Jurkat, Clone E6-1 (cell line): ENCODE measurements at places on chromosomes 13 and 19.

DNA sequence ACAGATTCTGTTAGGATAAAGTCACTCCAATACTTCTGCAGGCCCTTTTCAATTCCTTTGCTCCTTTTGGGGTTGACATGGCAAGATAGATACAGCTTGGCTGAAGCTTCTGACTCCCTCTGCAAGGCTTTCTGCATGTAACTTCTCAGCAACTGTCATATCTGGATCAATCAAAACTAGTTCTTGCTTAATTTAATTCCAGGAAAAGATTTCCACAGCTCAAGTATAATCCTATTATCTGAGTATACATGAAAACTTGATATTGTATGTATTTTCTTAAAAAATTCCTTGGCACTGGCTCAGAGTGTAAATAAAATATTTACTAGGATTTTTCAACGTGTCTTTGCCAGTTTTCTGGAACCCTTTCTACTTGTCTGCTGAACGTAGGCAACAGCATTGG lies 109.6 kb downstream of the STARD13 start:
- DNase-seq: no peak

DNA sequence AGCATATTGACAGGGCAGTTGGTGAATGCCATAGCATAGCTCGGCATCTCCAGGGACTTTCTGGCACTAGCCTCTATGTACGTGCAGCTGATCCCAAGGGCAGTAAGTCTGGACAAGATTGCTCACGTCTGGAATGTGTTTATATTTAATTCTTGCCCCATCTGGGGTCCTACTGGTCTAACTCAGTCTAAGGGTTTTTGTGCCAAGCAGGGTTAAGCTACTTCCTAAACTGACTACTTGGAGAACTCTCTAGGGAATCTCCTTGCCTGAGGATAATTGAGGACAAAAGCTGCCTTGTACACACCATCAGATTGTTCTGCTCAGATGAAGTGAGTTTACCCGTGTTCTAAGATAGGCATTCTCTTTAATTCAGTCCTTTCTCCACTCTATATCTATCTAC lies 358.1 kb downstream of the MYO16 start:
- no peak for DNase-seq

- no peak for DNase-seq
These were observed 500.9 kb downstream of the MYO16 start for GRCh38 chr13:109130093-109130835.

DNA sequence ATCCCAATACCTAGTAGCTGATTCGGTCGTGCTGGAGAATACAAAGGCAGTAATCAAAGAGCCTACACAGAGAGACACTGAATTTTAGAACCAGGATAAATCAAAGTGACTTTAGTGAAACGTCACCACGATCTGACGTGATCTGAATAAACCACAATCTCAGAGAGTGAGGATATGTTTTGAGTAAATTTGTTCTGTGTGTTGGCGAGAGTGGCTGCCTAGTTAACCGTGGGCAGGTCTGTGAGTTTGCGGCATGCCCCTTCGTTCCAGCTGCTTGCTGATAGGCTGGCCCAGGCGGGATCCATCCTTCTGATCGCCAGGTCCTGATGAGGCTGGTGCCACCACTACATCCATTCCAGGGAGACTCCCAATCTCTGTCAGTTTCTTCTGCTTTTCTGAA lies 40.4 kb downstream of the LRCH1 start:
- peak; percentile 28 for DNase-seq

DNA sequence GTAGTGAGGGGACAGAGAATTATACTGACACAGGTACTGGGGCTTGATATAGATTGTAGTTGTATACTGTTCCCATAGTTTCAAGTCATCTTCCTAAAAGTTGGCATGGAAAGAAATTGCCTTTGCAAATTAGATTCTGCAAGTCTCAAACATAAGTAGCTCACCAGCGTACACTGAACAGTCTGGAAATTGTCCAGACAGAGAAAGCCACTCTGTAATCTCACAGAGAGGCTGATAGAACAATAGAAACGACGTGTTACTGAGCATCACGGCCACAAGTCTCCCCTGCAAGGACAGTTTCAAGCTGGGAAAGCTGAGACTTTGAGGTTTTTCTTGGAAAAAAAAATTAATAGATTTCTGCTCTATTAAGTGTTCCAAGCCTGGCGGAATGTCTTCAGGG lies 228.6 kb downstream of the DNAJC15 start:
- no peak for DNase-seq

DNA sequence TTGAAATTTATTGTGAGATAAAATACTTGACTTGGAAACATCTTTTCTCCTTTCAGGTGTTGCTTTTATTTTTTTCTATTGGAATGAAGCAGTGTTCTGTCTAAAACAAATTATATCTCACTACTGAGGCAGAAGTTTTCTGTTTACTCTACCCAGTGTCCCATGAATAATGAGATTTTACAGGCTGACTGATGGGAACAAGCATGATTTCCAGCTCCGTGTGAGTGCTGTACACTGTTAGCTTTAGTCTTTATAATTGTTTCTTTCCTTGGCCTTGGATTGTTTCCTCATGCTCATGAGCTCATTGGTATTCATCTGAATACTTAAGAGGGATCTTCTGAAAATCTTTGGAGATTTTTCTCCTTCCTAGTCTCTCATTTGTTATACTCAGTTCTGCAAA lies 2049.5 kb upstream of the PRR20A start:
- DNase-seq: no peak

- no peak for DNase-seq
These were observed 4.2 kb downstream of the CYTH2 start for GRCh38 chr19:48473161-48473966.

GRCh38 chr13:60583911-60584753 lies 187.1 kb downstream of the TDRD3 start:
- DNase-seq: no peak

DNA sequence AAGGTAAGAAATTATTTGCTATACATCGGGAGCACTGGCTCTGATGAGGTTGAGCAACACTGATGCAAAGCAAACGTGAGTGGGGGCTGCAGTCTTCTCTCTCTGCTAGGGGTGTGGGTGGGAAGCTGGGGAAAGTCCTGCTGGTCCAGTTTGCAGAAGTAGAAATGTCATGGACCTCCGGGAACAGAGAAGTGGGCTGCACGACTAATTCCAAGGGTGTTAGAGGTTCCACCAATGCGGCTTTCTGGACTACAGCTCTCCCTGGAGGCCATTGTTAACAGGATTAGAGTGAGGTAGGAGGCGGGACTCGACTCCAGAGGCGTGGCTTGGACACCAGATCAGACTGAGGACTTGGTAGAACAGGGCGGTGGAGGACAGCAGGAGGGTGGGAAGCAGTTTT lies 5.7 kb upstream of the FBXO27 start:
- DNase-seq: no peak

DNA sequence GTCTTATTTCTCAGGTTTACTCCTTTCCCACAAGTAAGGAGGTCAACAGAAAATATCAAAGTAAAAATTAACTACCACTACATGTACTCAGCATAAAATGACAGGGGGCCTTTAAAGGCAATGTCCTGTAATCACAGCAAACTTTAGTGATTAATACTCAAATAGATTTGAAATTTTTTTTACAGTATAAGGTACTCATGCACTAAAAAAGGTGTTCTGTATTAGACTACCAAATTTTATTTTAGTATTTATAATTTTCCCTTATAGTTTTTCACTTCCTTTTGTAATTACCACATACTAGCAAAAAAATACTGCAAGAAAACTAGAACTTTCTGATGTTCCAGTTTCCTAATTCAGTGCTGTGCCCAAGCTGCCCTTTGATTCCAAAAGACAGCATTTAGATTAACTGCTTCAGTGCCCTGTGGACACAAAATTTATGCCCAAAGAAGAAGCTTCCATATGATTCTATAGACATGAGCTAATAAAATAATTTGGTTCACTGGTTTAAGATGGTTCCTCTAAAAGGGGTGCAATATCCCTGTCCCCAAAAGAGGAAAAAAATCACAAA lies 70.6 kb downstream of the KLF12 start:
- no peak for DNase-seq

GRCh38 chr13:95948656-95949055 lies 104.5 kb downstream of the UGGT2 start:
- no peak for DNase-seq

GRCh38 chr13:106859533-106859904 lies 291.6 kb upstream of the ARGLU1 start:
- DNase-seq: no peak

GRCh38 chr19:55901369-55902079 lies 30.6 kb downstream of the NLRP13 start:
- DNase-seq: no peak

DNA sequence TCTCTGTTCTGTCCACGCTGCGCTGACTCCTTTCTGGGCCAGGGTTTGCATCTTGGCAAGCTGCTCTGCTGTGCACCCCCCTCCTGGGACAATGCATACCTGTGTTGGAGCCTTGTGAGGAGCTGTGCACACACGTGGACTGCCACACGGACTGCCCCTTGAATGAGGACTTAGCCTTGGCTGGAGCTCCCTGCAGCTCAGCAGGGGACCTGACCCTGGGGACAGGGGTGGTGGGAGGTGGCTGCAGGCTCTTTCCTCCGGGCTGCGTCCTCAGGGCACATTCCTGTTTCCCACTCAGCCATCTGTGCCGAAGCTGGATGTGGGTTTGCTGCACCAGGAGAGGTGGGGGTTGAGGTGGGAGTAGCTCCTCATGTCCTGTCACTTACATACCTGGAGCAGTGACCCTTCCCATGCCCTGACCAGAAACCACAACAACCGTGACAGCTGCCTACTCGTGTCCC lies 8.2 kb downstream of the RAB11B start:
- no peak for DNase-seq
